ENCODE measurements at places on chromosomes 6 and 20.

GRCh38 chr20:49104365-49104648 is 58.2 kb downstream of the CSE1L start:
- DNase-seq: no peak

- no peak for DNase-seq
Measured at GRCh38 chr20:43389839-43390626, 67.7 kb upstream of the SRSF6 start.

DNA sequence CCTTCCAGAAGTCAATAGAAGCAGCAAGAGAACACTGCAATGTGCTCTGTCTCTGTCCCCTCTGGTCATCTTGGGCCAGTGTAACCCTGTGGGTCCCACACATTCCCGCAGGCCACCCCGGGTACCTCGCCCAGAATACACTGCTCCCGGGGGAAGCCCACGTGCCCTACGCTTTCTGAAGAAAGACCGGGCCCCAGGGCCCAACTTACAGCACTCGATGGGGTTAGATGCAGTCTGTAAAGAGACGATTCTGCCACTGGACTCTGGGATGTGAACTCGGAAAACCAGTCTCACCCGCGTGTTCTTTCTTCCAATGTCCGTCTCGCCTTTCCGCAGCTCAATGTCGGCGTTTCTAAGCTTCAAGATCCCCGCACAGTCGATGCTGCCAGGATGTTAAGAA is 68.7 kb downstream of the NFATC2 start:
- no peak for DNase-seq

DNA sequence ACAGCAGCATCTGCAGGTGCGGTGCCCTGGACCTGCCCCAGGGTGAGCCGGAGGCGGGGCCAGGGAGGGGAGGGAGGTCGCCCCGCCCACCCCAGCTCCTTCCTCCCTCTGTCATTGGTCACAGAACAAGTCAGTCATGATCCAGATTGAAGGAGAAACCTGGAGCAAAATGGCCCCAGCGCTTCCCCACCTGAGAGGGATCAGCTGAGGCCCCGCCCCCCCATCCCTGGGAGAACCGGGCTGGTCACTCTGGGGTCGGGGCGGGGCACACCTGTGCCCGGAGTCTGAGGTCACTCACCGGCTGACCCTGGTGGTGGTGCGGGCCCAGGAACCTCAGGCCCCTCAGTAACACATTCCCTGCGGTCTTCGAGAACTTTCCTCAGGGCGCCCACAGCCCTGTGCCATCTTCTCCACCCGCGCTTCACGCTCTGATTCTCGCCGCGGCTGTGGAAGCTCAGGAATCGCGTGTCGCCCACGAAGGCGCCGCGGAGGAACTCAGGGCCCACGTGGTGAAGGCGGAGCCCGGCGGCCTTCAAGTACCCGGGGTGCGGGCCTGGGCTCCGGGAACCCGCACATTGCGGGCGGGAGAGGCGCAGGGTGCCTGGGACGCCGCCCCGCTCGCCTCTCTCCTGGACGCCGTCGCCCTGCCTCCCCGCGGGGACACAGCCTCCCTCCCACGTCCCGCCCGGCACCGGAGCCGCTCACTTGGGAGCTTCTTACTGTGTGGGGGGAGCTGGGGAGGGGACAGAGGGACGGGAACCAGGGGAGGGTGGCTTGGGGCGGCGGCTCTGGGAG is 36.4 kb upstream of the HLA-C start:
- no peak for DNase-seq

- no peak for DNase-seq
Measured at GRCh38 chr6:38588631-38589366, 50.9 kb downstream of the BTBD9 start.

DNA sequence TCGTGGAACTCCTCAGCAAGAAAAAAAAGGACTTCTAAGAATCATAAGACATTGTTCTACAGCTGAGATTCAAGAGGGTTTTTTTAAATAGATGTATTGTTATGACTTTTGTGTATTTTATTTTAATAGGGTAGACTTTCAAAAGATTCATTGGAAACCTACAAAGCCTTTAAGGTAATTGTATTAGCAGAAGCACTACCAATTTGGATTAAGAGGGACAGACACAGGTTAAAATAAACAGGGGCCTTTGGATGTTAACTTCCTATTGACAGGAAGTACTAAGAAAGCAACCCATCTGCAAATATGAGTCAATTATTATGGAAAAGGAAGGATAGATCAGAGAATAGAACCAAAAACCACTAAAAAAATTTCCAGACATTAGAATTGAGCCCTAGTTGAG is 153.5 kb downstream of the HDGFL1 start:
- no peak for DNase-seq

DNA sequence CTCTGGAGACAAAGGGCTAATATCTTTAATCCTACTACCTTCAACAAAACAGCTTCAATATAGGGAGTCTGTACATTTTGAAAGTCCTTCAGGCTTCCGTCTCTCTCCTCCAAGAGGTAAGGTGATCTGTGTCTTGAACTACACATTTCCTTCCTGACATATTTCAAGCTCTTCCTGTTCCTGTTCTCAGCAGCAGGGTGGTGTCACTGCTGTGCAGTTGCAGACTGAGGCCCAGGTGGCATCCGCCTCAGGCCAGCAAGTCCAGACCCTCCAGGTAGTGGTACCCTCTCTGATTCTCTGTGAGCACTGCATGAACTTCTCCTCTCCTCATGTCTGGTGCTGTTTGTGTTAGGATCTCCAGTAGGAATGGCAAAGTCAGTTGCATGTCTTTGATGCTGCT is 7.8 kb downstream of the NFYA start:
- DNase-seq: no peak

GRCh38 chr20:60804918-60805630 is 447.0 kb upstream of the CDH4 start:
- peak; percentile 16 for DNase-seq

- DNase-seq: no peak
Measured at GRCh38 chr6:33854572-33855030, 50.8 kb upstream of the MLN start.

- no peak for DNase-seq
Measured at GRCh38 chr6:136684466-136684865, 107.8 kb downstream of the MAP3K5 start.

DNA sequence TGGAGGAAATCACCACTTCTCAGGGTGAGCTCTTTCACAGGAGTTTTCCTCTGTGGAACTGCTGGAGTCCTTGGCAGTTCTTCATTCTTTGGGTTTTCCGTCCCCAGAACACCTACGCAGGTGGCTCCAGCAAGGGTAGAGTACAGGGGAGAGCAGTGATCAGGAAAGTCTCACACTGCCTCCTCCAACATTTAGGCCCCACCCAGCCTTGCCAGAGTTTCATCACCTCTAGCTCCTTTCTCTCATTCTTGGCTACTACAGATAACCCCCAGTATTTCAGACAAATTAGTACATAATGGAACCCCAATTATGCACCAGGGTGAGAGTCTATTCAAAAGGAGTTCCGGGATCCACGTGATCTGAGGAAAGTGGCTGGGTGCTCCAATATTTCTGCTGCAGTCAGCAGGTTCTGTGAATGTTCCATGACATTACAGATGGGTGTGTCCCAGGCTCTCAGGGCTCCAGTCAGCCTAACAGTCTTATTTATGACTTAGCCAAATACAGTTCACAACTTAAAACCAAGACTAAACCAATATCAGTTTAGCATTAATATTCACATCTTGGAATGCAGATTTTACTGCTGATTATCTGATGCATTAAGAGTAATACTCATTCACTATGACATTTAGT is 44.6 kb downstream of the GPR63 start:
- DNase-seq: no peak

- peak; percentile 96 for DNase-seq
Measured at GRCh38 chr20:50958615-50959542, at the start of gene MOCS3. TSS of gene MOCS3 (plus strand) at chr20:50958818. CDS start at chr20:50958843, 25 bp downstream.

- DNase-seq: no peak
Measured at GRCh38 chr6:118565311-118565960, 17.3 kb downstream of the PLN start.

- no peak for DNase-seq
Measured at GRCh38 chr6:114569669-114570068, 226.8 kb upstream of the HS3ST5 start.
